IPS-NIHi11 (cell line): ENCODE measurements at places on chromosomes 6 and 20.

DNA sequence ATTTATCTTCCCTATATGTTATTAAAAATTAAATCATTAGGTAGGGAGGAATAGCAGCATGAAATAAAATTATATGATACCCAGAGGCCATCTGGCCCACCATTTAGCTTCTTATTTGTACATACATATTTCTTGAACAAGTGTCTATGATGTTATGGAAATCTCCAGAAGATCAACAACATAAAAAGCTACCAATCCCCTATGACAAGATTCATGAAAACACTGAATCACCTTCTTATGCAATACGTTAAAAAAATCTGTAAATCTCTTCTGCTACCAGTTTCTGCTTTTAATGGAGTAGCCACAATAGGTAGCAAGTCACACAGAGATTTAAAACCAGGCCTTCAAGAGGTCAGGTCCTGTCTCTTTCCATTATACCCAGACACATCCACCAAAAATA is 125.8 kb upstream of the ENPP5 start:
- DNase-seq = no peak

DNA sequence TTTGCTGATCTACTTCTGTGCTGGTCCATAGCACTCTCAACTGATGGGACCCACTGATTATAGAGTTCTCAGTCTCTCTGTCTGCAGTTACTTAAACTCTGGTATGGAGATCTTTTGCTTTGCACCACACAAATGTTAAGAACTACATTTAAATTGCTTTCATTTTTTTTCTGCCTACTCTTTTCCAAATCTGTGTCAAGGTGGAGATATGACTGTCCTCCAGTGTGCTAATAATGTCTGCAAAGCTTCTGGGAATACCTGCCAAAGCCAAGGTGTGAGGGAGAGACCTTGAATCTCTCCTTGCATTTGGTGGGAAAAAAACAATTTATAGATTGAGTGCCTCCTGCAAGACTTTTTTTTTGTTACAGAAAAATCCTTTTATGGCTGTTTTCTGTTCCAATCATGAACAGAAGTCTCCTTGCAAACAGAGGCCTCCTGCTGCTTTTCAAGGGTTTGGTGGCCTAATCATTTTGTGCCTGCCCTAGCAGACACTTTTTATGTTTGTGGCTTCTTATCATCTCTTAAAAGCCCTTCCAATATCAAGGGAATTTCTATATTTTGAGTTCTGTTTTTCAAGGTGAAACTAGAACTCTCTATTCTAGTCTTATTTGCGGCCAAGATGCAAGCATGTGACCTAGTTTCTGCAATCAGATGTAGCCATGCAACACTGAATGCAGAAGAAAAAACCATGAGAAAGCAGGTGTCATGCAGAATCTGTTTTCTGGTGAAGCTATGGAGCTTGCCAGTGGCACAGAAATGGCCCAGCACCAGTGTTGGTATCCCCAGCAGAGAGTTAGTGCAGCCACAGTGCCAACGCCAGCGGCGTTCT is 23.2 kb upstream of the AKIRIN2 start:
- DNase-seq = no peak

- no peak for DNase-seq
Observed at GRCh38 chr6:162778603-162779002, 50.8 kb downstream of the PACRG start.

DNA sequence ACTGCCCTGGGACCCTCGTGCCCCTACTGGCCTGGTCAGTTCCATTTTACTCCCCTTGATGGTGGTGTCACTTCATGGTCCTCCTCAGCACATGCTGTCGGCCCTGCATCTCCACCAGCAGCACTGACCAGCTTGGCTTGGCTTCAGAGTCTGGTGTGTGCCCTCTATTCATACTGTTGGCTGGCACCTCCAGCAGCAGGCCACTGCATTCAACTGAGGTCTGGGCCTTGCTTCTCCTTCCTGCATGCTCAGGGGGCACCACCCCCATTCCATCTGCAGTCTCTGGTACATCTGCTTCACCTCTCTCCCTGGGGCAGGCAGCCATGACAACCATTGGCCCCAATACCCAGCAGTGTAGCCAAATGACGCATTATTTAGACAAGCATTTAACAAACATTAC is 155.9 kb downstream of the SLC24A3 start:
- no peak for DNase-seq

GRCh38 chr6:29909985-29910384 is 32.3 kb upstream of the HLA-A start:
- DNase-seq = no peak

DNA sequence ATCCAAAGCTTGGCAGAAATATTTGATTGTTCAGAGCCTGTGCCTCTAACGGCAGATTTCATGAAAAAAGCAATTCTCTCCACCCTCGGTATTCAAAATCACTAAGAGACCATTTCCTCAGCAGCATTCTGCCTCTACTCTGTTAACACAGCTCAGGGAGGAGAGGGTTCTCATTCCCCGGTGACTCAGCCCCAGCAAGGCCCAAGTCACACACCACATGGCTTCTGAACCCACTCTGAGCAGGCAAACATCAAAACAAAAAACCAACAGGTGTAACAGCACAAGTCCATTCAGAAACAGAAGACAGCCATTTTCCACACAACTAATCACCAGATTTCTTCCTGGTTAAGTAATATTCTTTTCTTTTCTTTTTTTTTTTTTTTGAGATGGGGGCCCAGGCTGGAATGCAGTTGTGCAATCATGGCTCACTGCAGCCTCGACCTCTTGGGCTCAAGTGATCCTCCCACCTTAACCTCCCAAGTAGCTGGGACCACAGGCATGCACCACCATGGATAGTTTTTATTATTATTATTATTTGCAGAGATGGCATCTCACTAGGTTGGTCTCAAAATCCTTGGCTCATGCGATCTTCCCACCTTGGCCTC is 55.4 kb downstream of the GFOD1 start:
- DNase-seq = no peak

DNA sequence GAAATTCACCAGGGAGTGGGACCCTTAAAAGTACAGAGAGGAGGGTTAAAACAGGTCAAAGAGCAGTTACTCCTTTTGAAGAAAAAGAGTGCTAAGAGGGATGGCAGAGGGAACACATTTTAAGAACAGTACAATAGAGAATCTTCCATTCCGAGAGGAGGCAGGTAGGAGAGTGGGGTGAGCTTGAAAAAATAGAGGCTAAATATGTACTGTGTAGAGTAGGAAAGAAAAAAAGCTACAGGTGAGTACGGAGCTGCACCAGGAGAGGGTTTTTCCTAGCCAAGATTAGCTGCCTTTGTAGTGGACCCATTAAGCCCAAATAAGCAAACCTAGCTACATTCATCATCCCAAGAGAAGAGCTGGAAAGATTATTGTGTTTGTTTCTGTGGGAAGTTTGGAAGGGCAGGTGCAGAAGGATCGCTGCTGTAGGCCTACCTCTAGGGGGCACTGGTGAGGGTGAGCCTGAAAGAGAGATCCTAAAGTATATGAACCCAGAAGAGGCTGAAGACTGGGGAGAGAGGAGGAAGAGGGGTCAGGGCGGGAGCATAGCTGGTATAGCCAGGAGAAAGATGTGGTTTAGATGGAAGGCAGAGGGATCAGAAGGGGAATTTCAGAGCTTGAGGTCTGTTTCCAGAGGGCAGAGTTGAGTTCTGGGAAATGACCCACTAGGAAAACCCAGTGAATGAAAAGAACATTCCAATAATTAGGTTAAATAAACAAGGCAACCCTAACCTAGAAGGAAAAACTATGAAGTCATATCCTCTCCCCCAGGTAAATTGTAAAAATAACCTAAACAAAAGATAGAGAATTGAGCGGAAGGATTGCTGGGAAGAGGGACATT is 50.2 kb upstream of the HINT3 start:
- DNase-seq = peak; percentile 72

GRCh38 chr6:89644864-89645263 is 6.3 kb upstream of the LYRM2 start:
- DNase-seq = no peak

DNA sequence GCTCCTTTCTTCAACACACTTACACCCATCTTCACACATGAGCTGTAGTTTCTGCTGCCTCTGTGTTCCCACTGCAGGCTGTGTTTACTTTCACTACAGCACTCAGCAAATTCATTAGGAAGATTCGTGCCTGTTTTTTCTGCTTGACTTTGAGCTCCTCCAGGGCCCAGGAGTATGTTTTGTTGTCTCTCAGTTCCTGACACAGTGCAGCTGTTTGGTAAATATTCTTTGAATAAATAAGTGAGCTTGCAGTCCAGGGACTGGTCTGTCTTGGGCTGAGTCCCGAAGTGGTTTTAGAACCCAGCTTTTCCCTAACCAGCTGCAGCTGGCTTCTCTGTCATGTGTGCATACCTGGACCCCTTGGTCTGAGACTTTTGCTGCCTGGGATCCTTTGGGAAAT is 46.6 kb upstream of the CCN6 start:
- DNase-seq = no peak

- no peak for DNase-seq
Observed at GRCh38 chr6:142294679-142295078, 7.1 kb upstream of the ADGRG6 start.

- DNase-seq = peak; percentile 79
Observed at GRCh38 chr20:62368976-62369814, 2.1 kb upstream of the LAMA5 start.
